ENCODE measurements at places on chromosomes 2 and 18. TPM values are rescaled to one million over a fixed set of nuclear protein-coding genes. Genes with fewer than 3 reads are reported as not detected.

DNA sequence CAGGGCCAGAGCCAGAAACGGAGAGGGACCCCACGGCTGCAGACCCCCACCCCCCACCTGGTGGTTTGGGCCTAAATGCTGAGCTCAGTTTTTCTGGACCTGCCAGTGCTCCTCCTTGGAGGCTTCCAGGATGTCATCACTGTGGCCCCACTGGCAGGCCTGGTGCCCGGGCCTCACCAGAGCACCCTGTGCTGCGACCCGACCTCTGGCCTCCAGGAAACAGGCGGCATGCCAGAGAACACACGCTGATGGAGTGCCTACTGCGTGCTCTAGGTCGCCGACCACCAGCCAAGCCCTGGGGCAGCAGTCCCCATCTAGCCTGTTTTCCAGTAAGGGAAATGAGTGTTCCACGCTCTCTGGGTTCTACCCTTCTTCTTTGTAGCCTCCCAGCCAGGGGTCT is 33.8 kb downstream of the HS6ST1 start:
- no peak for DNase-seq

DNA sequence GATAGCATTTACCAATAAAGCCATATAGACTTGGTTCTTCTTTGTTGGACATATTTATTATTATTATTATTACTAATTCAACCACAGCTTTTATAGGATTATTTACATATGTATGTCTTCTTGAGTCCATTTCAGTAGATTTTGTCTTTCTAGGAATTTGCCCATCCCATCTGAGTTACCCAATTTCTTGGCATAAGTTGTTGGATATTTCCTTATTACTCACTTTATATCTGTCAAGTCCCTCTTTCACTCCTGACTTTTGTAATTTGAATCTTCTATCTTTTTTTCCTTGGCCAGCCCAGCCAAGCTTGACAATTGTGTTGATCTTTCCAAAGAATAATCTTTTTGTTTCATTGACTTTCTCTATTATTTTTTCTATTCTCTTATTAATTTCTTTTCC is 543.7 kb downstream of the SUCLG1 start:
- no peak for DNase-seq

GRCh38 chr2:24511894-24512293 is 20.8 kb downstream of the NCOA1 start:
- no peak for DNase-seq

GRCh38 chr2:239600001-239600593 is 199.3 kb upstream of the HDAC4 start:
- DNase-seq, result no peak

DNA sequence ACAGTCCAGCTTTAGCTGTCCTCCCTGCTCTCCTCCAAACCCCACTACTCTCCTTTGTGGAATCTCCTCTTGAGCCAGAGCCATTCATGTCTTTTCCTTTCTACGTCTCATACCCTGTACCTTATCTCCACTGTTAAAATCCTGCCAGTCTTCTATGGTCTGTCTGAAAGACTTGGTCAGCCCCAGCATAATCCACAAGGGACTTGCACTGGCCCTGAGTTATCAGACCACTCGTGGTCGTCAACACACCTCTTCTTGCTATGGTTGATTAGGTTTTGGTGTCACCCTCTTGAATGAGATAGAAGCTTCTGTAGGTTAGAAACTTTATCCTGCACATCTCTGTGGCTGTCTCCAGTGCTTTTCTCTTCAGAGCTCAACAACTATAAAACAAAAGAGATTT is 56.8 kb downstream of the MYO1B start:
- DNase-seq, result no peak

DNA sequence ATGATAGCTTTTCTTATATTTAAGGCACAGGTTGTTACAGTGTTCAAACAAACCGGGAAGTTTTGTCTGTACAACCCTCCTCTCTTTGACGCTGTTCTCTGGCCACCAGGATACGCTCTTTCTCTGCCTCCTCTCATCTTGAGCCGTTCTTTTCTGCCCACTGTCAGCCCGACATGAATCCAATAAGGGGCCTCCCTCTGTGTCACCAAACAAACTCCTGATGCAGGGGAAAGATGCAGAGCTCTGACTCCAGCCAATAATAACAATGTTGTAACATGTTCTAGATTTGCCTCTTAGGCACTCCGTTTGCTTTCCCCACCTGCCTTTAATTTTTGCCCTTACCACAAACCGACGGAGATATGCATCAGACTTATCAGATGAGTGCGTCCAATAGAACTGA is 449.3 kb downstream of the SLC4A3 start:
- peak; percentile 47 for DNase-seq

DNA sequence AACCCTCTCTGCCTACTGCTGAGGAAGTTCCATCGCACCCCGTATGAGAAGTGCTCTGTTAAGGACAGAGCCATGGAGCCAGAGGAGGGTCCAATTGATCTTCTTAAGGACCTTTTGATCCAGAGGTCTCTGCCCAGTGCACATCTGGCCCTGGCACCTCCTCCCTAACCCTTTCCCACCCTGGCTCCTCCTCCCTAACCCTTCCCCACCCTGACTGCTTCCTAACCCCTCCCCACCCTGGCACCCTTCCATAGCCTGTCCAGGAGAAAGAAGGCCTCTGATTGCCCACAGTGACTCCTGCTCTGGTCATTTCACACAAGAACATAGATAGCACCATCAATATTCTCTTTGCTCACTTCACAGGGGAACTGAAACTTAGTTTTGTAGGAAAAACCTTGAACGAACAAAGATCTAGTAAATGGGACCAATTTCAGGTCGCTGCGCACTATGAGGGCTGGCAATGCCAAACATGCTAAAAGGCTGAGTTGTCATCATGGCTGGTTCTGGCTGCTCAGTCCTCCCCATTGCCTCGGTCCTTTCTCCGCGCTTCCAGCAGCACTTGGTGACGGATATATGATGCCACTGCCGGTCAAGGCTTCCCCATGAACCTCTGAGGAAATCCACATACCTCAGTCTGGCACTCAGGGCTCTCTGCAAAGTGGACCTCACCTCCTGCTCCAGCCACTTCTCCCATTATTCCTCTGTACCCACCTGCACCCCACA is 49.2 kb downstream of the PKDCC start:
- DNase-seq, result no peak

GRCh38 chr18:62413206-62413605 is 88.1 kb downstream of the TNFRSF11A start:
- DNase-seq, result no peak

GRCh38 chr2:182642328-182642727 is 73.7 kb upstream of the DNAJC10 start:
- no peak for DNase-seq

GRCh38 chr2:65916785-65917295 is 484.4 kb upstream of the SPRED2 start:
- DNase-seq, result no peak

- DNase-seq, result no peak
These were observed 635 bp downstream of the SLC3A1 start for GRCh38 chr2:44275927-44276303.

GRCh38 chr18:12314591-12315305 is 6.7 kb downstream of the TUBB6 start:
- no peak for DNase-seq

DNA sequence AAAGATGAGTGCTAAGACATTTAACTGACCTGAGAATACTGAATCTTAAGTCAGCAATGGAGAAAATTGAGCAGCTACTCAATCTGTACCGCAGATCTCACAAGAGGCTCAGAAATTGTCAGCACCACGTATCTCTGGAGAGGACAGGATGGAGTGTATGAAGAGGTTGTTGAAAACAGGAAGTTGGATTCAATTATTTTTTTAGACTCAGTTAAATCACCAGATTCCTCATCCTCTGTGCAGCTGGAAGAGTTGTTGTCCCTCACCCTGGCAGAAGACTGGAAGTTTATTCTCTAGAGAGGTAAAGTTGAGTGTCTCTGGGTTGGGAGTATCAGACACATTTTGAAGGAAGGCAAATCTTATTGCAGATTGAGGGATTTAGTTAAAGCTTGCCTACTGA is 114.9 kb upstream of the NT5C1B start:
- DNase-seq, result no peak

GRCh38 chr2:24409171-24409570 is 48.8 kb upstream of the ITSN2 start:
- no peak for DNase-seq

Gene SPOPL
- total RNA-seq, result 31.4 TPM

Gene UGT1A9
- total RNA-seq, result 1.5 TPM

Gene TM4SF20
- total RNA-seq, result not detected

Gene NOSTRIN
- total RNA-seq, result 31.4 TPM

Gene TCF4
- total RNA-seq, result 86.7 TPM

Gene METTL8
- 41.5 TPM for total RNA-seq

Gene CABYR
- 6.7 TPM for total RNA-seq

Gene GLI2
- total RNA-seq, result 9.8 TPM

Gene MFSD6
- total RNA-seq, result 67.5 TPM

Gene C2orf81
- total RNA-seq, result 5.5 TPM
